ENCODE measurements at places on chromosomes 5 and 9.

DNA sequence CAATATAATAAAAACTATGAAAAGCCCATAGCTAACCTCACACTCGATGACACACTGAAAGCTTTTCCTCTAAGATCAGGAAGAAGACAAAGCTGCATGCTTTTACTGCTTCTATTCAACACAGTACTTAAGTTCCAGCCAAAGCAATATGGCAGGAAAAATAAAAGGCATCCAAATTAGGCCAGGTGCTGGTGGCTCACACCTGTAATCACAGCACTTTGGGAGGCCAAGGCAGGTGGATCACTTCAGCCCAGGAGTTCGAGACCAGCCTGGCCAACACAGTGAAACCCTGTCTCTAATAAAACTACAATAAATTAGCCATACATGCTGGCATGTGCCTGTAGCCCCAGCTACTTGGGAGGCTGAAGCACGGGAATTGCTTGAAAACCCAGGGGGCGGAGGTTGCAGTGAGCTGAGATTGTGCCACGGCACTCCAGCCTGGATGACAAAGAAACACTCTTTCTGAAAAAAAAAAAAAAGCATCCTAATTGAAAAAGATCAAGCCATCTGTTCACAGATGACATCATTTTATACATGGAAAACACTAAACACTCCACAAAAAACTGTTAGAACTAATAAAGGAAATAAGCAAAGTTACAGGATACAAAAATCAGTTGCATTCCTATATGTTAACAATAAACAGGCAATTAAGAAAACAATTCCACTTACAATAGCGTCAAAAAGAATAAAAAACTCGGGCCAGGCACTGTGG, 17.9 kb downstream of the ZFR start:
- no peak for DNase-seq

GRCh38 chr5:65900746-65901145, 25.6 kb upstream of the ERBIN start:
- no peak for DNase-seq

- no peak for DNase-seq
These were observed 154.0 kb downstream of the MCTP1 start for GRCh38 chr5:95130941-95131340.

GRCh38 chr5:56233230-56233629, at the start of gene ANKRD55:
Gene ANKRD55 (minus strand): TSS chr5:56233330. CDS start chr5:56232913, 417 bp downstream.
- DNase-seq: no peak

DNA sequence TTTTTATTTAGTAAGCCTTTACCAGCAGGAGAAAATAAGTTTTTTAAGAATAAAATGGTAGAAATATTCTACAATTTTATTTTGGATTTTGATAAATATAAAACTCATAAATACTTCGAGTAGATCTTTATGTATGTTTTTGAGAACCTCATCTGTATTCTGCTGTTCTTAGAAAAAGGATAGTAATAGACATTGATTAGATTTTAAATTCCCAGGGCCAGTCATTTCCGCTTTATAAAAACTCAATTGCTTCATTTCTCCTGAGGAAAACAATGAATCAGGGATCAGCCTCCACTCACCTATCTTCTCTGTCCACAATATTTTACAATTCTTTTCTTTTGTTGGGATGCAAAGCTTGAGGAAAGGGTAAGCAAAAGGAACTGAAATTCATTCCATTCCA, 1983.5 kb upstream of the C9orf72 start:
- no peak for DNase-seq

DNA sequence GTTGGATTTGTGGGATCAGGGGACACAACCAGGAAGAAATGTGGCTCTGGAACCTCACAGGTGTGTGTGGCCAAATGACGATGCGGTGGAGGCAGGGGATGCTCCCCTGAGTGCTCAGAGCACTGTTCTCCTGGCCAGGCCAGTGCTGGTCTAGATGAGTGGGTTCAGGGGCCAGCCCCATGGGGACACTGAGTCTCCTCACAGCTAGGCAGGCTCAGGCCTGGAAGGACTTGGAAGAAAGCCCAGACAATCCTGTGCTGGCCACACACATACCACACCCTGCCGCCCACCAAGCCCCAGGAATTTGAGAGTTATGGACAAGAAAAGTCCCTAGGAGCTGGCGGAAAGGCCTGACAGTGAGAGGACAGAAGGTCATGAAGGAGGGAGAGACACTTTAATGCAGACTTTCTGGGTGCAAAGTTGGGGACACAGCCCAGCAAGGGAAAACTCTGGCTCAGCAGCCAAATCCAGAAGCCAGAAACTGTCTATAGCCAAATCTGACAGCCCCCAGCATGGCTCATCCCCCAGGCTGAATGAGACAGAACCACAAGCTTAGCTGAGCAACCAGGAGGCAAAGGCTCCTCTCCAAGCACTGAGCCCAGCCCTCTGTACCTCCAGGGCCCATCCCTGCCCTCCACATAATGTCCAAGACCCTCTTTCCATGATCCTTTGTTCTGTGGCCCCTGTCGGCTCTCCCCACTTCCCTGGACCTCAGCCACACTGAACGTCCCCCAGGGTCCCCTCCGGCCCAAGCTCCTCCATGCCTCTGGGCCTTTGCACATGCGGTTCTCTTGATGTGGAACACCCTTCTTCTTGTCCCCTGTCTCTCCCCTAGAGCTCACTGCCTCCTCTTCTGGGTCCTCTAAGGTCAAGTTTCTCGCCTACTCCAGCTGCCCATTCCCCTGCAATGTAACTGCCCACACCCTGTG, 22.4 kb downstream of the LHX6 start:
- DNase-seq: no peak

GRCh38 chr5:179836225-179837019, 15.7 kb downstream of the SQSTM1 start:
- no peak for DNase-seq

GRCh38 chr9:81718244-81718643, 28.9 kb upstream of the TLE1 start:
- DNase-seq: no peak

All from SIG-M5 (cell line).